ENCODE measurements at places on chromosomes 6 and 20. TPM values are rescaled to one million over a fixed set of nuclear protein-coding genes. Genes with fewer than 3 reads are reported as not detected.

The ABHD12 gene
- total RNA-seq, result 32.8 TPM

The BTNL2 gene
- not detected for total RNA-seq

The NRSN1 gene
- total RNA-seq, result not detected

The KCNK15 gene
- 0.28 TPM for total RNA-seq

The MYB gene
- total RNA-seq, result 0.14 TPM

The APOM gene
- total RNA-seq, result 2.8 TPM

The HLA-DOA gene
- under 0.01 TPM for total RNA-seq

The SCUBE3 gene
- 1.8 TPM for total RNA-seq

The CAPN11 gene
- 0.09 TPM for total RNA-seq

The SEC23B gene
- total RNA-seq, result 49.6 TPM

The BACH2 gene
- total RNA-seq, result 0.09 TPM

The DEFB129 gene
- not detected for total RNA-seq

The BPIFA1 gene
- not detected for total RNA-seq

The CDH26 gene
- total RNA-seq, result 0.14 TPM

The COL10A1 gene
- total RNA-seq, result 0.09 TPM

The PRL gene
- total RNA-seq, result not detected

The KIAA1755 gene
- 1.9 TPM for total RNA-seq

The SLC22A16 gene
- total RNA-seq, result not detected

The GPR63 gene
- 1.4 TPM for total RNA-seq

The KAT14 gene
- 19.1 TPM for total RNA-seq

The ADAM33 gene
- 44.4 TPM for total RNA-seq

The ZNF184 gene
- 6.3 TPM for total RNA-seq

The SMLR1 gene
- not detected for total RNA-seq

The SYNCRIP gene
- 44.3 TPM for total RNA-seq

The CEP162 gene
- total RNA-seq, result 8.0 TPM

The FLOT1 gene
- total RNA-seq, result 90.2 TPM

The PAX1 gene
- not detected for total RNA-seq

The CCM2L gene
- total RNA-seq, result not detected

The MAS1 gene
- total RNA-seq, result 0.09 TPM

The HDGFL1 gene
- not detected for total RNA-seq

The IL17A gene
- not detected for total RNA-seq

The CCN6 gene
- not detected for total RNA-seq

The C20orf204 gene
- total RNA-seq, result 0.92 TPM

The GTSF1L gene
- not detected for total RNA-seq

The SLC17A4 gene
- total RNA-seq, result not detected

The HIVEP2 gene
- 10.1 TPM for total RNA-seq

The KIF25 gene
- not detected for total RNA-seq

The PTCHD4 gene
- 3.0 TPM for total RNA-seq

The TINAG gene
- not detected for total RNA-seq

The CDSN gene
- under 0.01 TPM for total RNA-seq

The PPP1R11 gene
- total RNA-seq, result 10.4 TPM

Measured in smooth muscle cell of bladder (primary cell).